C1 segment of cervical spinal cord (tissue), 14 donors: ENCODE measurements at places on chromosomes 16 and 17.

DNA sequence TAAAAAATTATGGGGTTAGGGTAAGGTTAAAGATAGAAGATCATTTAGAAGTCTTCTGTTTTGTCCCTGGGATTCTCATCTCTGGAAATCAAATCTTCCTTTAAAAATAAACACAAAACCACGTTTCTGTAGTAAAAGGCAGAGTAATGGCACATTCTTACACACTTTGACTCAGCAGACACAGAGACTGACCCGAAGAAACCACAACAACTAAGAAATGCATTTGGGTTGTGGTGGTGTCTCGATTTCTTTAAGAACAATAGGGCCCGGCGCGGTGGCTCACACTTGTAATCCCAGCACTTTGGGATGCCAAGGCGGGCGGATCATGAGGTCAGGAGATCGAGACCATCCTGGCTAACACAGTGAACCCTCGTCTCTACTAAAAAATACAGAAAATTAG, 54.9 kb upstream of the MYH10 start:
- DNase-seq = no peak

- no peak for DNase-seq
These were observed 180.7 kb upstream of the CACNG5 start for GRCh38 chr17:66654106-66654740.

- DNase-seq = no peak
These were observed 81.5 kb downstream of the PLCG2 start for GRCh38 chr16:81860287-81861266.

GRCh38 chr17:44767493-44767892, 8.7 kb downstream of the ADAM11 start:
- DNase-seq = no peak

- DNase-seq = no peak
These were observed 33.3 kb upstream of the DYNLRB2 start for GRCh38 chr16:80507538-80507937.

GRCh38 chr17:72520665-72521303, 400.0 kb downstream of the SOX9 start:
- DNase-seq = no peak

GRCh38 chr16:67544329-67544841, 15.8 kb downstream of the RIPOR1 start:
- no peak for DNase-seq

- DNase-seq = no peak
These were observed 27.7 kb downstream of the SRL start for GRCh38 chr16:4214215-4214621.

DNA sequence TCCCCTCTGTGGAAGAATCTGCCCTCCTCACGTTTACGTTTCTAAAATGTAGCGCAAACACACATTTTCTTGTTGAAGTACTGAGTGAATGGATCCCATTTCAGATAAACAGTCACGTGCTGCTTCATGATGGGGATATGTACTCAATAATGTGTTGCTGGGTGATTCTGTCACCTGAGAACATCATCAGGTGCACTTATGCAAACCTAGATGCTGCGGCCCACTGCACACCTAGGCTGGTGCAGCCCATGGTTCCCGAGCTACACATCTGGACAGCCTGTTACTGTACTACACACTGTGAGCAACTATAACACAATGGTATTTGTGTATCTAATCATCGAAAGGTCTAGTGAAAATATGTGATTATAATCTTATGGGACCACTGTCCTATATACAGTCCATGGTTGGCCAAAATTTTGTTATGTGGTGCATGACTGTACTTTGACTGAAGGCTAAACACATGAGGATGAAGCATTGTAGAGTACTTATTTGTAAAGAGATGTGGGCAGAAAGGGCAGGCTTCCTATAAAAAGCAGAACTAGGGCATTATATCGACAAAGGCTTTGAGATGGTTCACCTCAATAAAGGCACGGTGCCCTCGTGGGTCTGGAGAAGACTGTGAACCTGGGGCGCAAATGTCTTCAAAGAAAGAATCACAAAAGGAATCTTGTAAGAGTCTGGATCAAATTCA, 26.3 kb downstream of the MARF1 start:
- no peak for DNase-seq

DNA sequence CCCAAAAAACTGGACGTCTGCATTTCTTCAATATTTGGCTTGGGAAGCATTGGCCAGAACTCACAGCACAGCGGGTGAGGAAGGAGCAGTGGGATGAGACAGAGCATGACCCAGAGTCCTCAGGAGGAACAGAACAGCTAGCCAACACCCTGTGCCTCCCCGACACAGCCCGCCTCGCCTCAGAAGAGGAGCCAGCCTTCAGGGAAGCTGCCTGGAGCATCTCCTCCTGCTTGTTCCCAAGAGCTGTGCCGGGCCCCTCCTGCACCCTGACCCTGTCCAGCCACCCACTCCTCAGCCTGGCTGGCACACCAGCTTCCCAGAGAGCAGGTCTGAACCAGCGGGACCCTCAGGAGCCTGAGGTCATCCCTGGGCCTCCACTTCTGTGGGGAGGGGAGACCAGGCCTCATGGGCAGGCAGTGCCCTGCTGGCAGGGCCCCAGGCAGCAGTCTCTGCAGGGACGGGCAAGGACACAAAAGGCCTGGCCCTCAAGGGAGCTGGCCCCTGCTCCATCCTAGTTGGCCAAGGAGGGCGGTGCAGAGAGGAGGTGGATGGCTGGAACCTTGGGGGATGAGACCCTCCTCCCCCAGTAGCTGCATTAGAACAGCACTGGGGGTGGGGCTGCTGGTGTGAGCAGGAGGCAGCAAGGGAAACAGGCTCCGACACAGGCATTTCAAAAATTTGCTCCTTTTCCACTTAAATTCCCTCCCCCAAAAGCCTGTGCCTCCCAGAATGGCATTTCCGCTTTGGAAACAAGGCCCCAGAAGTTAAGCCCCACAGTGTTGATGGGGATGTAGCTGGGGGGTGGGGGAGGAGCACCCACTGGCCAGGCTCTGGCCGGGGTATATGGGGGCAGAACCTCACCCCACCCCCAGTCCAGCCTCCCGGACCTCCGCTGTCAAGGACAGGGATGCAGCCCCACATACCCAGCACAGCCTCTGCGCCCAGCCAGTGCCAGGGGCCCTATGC, 1.8 kb upstream of the BCAR1 start:
- peak; percentile 35 for DNase-seq

- no peak for DNase-seq
These were observed 1.9 kb downstream of the CREBBP start for GRCh38 chr16:3878610-3879009.

DNA sequence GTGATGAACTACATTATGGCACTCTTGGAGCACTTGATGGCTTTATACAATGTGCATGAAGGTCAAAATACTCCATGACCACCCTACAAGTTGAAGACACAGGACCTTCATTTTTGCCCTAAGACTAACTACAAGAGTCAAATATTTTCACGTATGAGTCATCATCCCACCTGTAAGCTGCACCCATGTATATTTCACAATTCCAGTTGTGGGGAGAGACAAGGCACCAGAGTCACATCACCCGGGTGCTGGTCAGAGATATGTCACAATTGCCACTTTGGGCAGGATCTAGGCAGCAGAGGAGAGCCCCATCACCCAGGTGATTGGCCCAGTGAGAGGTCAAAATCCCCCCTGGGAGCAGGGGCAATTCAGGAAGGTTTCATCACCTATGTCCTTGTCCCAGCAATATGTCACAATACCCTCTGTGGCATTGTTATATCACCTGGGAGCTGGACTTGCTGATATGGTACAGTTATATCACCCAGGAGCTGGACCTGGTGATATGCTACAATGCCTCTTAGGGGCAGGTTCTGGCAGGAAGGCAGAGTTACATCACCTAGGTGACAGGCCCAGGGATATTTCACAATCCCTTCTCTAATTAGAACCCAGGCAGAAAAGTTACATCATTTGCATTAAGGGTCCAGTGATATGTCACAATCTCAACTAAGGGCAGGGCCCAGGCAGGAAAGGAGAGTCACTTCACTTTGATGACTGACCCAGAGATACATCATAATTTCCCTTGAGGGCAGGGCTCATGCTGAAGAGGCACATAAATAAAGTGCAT, 1839.2 kb downstream of the TP53TG3F start:
- no peak for DNase-seq

DNA sequence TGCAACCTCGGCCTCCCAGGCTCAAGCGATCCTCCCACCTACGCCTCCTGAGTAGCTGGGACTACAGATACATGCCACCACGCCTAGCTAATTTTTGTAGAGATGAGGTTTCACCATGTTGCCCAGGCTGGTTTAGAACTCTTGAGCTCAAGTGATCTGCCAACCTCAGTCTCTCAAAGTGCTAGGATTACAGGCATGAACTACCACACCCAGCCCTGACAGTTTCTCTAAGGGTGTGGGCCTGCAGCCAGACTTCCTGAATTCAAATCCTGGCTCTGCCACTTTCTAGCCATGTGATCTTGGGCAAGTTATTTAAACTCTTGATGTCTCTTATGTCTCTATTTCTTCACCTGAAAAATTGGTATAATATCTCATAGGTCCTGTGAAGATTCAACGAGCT, 5.6 kb downstream of the CUEDC1 start:
- no peak for DNase-seq

DNA sequence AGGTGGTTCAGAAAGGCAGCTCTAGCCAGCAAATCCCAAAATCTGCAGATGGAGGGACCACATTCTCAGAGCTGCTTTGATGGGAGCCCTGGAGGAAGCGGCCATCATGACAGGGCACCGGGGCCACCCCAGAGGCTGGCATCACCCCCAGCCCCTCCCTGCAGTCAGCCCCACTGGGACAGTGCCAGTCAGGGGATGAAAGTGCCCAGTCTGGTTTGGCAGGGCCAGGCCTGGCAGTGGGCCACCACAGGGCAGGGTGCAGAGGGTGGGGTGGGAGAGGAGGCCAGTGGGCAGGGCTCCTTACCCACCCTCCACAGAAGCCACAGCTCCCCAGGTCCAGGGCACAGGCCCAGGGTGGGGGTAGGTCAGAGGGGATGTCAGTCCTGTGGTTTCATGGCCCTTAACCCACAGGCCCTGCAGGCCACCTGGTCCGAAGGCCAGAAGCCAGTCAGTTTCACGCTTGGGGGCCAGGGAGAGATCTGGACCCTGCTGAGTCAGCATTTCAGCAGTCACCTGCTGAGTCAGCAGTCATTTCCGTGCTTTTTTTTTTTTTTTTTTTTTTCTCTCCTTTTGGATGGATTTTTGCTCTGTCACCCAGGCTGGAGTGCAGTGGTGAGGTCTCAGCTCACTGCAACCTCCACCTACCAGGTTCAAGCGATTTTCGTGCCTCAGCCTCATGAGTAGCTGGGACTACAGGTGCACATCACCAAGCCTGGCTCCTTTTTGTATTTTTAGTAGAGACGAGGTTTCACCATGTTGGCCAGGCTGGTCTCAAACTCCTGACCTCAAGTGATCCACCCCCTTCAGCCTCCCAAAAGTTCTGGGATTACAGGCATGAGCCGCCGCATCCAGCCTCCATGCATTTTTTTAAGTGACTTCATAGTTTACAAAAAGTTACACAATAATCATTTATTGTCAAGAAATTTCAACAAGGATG, 10.4 kb downstream of the SLC25A10 start:
- DNase-seq = no peak

- DNase-seq = no peak
These were observed 330.0 kb upstream of the SOX9 start for GRCh38 chr17:71790791-71791190.

DNA sequence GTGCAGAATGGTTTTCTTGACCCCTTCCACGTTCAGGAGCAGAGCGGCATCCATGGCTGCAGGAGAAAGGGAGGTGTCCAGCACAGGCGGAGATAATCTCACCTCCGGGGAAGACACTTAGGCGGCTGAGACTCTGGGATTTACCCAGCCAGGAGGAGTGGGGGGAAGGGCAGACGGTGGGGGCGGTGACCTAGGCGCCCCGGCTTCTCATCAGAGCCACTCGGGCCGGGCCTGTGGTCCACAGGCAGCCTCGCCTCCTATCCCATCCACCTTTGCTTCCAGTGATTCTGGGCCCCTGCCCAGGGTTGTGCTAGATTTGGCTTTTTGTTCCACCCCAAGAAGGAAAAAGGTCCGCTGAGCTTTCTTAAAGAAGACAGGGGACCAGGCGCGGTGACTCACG, at the start of gene AIPL1:
Gene AIPL1, minus strand, starts transcription at position 71 of the 400 bp plus-strand sequence. Its CDS starts 17 bp downstream, at position 54.
- no peak for DNase-seq
